ENCODE measurements at places on chromosomes 16 and 17. TPM values are rescaled to one million over a fixed set of nuclear protein-coding genes. Genes with fewer than 3 reads are reported as not detected.

The KRT32 gene
- total RNA-seq, result not detected

The LLGL2 gene
- 8.3 TPM for total RNA-seq

The CCL8 gene
- total RNA-seq, result not detected

The MAPT gene
- 0.49 TPM for total RNA-seq

The PPP1R27 gene
- total RNA-seq, result not detected

The VTN gene
- total RNA-seq, result 0.13 TPM

The HAPSTR1 gene
- total RNA-seq, result 30.5 TPM

The PRCD gene
- total RNA-seq, result 0.33 TPM

The IGFBP4 gene
- total RNA-seq, result 804 TPM

The CTRB2 gene
- not detected for total RNA-seq

The C16orf96 gene
- under 0.01 TPM for total RNA-seq

The TMC5 gene
- total RNA-seq, result not detected

The HBA2 gene
- not detected for total RNA-seq

The TMEM106A gene
- total RNA-seq, result 6.3 TPM

The ATP6V0A1 gene
- 27.1 TPM for total RNA-seq

The NLRP1 gene
- total RNA-seq, result 47.3 TPM

The ALOX15 gene
- not detected for total RNA-seq

The IGF2BP1 gene
- total RNA-seq, result 13.0 TPM

The PERCC1 gene
- not detected for total RNA-seq

The CA4 gene
- not detected for total RNA-seq

The SRP68 gene
- total RNA-seq, result 33.8 TPM

The KRTAP1-1 gene
- total RNA-seq, result not detected

The ZSCAN10 gene
- not detected for total RNA-seq

The RANGRF gene
- total RNA-seq, result 23.8 TPM

The C16orf92 gene
- not detected for total RNA-seq

The SP6 gene
- total RNA-seq, result 0.38 TPM

The HSF5 gene
- total RNA-seq, result 0.25 TPM

The KRTAP9-4 gene
- total RNA-seq, result not detected

The TNFSF13 gene
- 0.81 TPM for total RNA-seq

The WNT3 gene
- total RNA-seq, result 1.1 TPM

The KRTAP4-4 gene
- not detected for total RNA-seq

The EVPLL gene
- total RNA-seq, result not detected

The KRTAP4-16 gene
- not detected for total RNA-seq

The ATP5PD gene
- 176 TPM for total RNA-seq

The PDILT gene
- not detected for total RNA-seq

The CHST4 gene
- not detected for total RNA-seq

The C1QL1 gene
- 2.2 TPM for total RNA-seq

The ACSF2 gene
- 8.8 TPM for total RNA-seq

The KCNG4 gene
- total RNA-seq, result not detected

The ZNF19 gene
- total RNA-seq, result 5.8 TPM

The DNAH17 gene
- total RNA-seq, result 0.16 TPM

The G6PC1 gene
- not detected for total RNA-seq

The GPR139 gene
- total RNA-seq, result not detected

The MGRN1 gene
- 60.6 TPM for total RNA-seq

The OMG gene
- total RNA-seq, result not detected

The DNAH2 gene
- 0.16 TPM for total RNA-seq

The PRSS33 gene
- total RNA-seq, result not detected

The SALL1 gene
- total RNA-seq, result 12.5 TPM

The OR3A3 gene
- total RNA-seq, result not detected
